ENCODE measurements at places on chromosomes 6 and 20. TPM values are rescaled to one million over a fixed set of nuclear protein-coding genes. Genes with fewer than 3 reads are reported as not detected.

GRCh38 chr6:43274916-43275597, 23.0 kb upstream of the SLC22A7 start:
- DNase-seq, result no peak

The ECT2L gene
- total RNA-seq, result not detected

- DNase-seq, result no peak
Observed at GRCh38 chr6:107185391-107185970, 70.2 kb upstream of the BEND3 start.

The GTSF1L gene
- total RNA-seq, result not detected

DNA sequence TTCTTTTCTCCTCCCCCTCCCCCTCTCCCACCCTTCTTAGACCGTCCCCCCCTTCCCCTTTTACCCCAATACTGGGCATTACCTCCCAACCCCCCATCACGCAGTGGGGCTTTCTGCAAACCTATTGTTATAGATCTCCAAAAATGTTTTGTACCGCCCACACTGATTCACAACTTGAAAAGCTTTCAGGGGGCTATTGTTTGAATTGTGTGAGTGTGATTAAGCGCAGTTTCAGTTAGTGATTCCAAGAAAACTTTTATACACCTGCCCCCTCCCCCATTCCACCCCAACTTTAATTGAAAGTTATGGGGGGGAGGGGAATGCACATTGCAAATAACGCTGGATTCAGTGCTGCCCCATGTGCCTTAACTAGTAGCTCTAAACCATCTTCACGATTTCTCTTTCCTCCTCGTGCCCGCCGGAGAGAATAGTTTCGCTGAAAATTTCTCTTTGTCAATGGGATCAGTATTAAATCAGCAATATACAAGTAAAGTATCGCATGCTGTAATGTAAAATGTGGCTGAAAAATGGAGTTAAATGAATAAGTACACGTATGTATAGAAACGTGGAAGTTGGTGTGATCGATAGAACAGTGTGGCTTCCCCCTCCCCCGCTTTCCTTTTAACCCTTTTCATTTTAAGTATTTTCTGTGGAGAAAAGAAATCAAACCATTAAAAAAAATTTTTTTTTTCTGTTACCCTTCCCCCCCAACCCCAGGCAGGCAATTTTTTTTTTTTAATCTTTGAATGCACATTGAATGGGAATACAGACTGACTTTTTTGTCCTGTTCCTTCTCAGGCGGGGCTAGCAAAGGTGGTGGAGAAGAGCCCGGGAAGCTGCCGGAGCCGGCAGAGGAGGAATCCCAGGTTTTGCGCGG, 632 bp downstream of the LIN28B start:
- DNase-seq, result no peak

- no peak for DNase-seq
Observed at GRCh38 chr6:168886964-168887363, 366.7 kb downstream of the THBS2 start.

GRCh38 chr6:227074-227782, 65.1 kb upstream of the DUSP22 start:
- no peak for DNase-seq

- no peak for DNase-seq
Observed at GRCh38 chr20:37764333-37764935, 70.6 kb downstream of the CTNNBL1 start.

The NHSL1 gene
- 0.68 TPM for total RNA-seq

DNA sequence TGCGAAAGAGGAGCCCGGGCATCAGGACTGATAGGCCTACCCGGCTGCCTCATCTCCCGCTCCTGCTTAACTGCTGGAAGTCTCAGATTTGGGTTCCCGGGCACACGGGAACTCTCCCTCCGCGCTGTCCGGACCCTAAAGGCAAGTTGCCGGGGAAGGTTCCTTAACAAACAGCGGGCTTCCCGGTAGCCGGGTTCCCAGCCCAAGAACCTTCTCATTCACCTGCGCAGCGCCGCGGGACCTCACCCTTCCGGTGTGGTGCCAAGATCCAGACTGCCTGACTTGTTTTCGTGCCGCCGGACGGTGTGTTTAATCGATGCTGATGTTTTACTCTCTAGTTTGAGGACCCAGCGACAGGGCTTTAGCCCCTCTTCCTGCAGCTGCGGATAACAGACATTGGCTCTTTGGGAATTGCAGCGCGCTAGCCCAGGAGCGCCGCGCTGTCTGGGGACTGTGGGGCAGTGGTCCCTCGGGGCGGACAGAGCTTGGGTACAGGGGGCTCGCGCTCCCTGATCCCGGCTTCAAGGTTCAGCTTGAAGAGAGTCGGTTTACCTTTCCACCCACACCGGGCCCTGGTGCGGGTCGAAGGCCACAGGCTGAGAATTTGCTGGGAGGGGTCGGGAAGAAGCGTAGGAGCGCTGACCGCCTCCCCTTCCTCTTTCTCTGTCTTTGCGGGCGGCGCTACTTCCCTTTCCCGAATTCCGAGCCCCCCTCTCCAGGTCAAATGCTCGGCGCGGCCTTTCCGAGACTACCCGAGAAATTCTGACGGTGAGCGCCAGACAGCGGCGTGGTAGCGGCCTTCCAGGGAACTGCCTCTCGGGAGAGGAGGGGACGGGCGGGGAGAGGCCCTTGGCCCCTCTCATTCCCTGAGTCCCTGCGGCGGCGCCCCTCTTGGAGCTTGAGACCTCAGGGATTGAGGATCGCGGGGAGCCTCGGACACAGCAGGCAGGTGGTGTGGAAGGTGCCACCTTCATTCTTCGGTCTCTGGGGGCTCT, 17.2 kb downstream of the ABT1 start:
- DNase-seq, result no peak
